Kidney (tissue), 22 donors: ENCODE measurements at places on chromosomes 3 and 15.

DNA sequence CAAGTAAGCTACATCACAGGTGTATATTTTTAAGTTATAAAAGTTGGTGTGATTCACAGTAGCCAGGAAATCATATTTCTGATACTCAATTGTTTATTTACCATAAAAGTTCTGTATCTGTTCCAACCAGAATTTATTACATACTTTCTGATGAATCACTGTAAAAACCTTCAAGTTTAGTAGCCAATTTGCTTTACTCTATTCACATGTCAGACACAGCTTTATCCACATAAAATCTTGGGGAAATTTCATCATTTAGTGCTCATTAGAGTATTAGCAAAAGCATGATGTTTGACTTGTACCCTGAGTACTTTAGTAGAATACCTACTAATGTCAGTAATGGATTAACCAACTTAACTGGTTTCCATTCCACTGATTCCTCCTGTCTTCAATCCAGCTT is 249.8 kb downstream of the POLQ start:
- no peaks in the 10 kb centered on the region for H3K4me1 ChIP-seq
- no peak for DNase-seq
- H3K27me3 ChIP-seq, result no peaks in the 10 kb centered on the region
- no peak overlapping the region for H3K27ac ChIP-seq

- no peaks in the 10 kb centered on the region for H3K36me3 ChIP-seq
- H3K27ac ChIP-seq, result peak overlapping the region; percentile 62
- peak overlapping the region; percentile 97 for H3K4me3 ChIP-seq
- no peaks in the 10 kb centered on the region for H3K4me1 ChIP-seq
- no peak for DNase-seq
Observed at GRCh38 chr3:184812662-184813042, 686 bp downstream of the VPS8 start.

DNA sequence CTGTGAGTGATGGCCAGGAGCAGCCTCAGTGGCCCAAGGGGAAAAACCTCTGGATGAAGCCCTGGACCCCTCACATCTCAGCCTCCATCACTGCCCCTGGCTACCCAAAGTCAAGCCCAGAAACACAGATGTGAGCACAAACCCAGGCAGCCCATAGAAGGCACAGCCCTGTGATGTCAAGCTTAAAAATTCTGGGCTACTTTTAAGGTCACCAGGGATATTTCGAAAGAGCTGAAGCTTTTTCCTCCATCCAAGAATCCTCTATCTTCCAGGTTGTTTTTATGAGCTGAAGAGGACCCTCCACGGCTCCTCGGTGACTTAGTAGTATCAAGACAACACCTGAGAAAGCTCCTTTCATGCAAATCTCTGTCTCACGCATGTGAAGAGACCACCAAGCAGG is 11.5 kb downstream of the LIPC start:
- no peak overlapping the region for H3K27ac ChIP-seq
- H3K36me3 ChIP-seq, result no peaks in the 10 kb centered on the region
- no peak for DNase-seq
- H3K4me1 ChIP-seq, result peaks cover 14% of the 10 kb centered on the region
- H3K4me3 ChIP-seq, result no peak overlapping the region
- H3K27me3 ChIP-seq, result no peaks in the 10 kb centered on the region

DNA sequence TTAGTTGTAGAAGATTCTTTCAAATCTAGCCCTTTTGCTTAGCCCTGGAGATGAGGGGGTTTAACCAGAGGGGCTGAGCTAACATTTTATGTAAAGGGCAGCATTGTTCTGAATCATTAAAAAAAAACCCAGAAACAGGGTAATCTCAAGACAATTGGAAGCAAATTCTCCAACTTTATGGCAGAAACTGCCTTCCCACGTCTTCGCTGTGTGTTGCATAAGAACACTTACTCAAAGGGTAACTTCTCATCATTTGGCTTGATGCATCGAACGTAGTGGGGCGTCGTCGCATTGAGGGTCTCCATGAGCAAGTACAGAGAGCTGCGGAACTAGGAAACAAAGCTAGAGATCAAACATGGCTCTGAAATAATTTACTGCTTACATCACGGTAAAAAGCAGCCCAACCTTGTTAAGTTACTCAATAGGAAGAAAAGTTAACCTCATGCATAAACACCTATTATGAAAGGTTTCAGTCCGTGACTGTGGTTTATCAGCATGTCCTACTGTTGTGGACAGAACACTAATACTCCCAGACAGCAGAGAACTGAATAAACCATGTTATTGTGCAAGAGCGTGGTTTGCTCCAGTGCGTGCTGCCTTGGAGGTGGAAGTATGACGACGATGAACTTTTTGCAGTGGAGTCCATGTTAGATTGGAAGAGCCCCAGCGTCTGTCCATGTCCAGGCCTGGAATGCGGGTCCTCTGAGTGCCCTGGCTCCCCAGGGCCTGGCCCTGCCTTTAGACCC is 48.7 kb downstream of the MYO5C start:
- DNase-seq, result no peak
- H3K27me3 ChIP-seq, result no peaks in the 10 kb centered on the region
- H3K36me3 ChIP-seq, result no peaks in the 10 kb centered on the region
- H3K27ac ChIP-seq, result no peak overlapping the region

DNA sequence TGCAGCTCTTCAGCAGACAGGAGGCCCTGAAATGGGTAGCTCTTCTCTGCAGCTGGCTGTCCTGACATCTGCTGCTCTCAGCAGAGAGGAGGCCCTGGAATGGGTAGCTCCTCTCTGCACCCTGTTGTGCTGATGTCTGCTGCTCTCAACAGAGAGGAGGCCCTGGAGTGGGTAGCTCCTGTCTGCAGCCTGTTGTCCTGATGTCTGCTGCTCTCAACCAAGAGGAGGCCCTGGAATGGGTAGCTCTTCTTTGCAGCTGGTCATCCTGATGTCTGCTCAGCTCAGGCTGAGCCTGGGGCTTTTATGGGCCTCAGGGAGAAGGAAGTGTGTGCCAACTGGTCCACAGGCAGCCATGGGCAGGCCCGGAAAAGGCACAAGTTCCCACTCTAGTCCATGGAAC is 66.6 kb downstream of the PIK3CB start:
- no peak overlapping the region for H3K4me3 ChIP-seq
- no peaks in the 10 kb centered on the region for H3K4me1 ChIP-seq
- no peak overlapping the region for H3K27ac ChIP-seq
- no peaks in the 10 kb centered on the region for H3K27me3 ChIP-seq
- DNase-seq, result no peak

DNA sequence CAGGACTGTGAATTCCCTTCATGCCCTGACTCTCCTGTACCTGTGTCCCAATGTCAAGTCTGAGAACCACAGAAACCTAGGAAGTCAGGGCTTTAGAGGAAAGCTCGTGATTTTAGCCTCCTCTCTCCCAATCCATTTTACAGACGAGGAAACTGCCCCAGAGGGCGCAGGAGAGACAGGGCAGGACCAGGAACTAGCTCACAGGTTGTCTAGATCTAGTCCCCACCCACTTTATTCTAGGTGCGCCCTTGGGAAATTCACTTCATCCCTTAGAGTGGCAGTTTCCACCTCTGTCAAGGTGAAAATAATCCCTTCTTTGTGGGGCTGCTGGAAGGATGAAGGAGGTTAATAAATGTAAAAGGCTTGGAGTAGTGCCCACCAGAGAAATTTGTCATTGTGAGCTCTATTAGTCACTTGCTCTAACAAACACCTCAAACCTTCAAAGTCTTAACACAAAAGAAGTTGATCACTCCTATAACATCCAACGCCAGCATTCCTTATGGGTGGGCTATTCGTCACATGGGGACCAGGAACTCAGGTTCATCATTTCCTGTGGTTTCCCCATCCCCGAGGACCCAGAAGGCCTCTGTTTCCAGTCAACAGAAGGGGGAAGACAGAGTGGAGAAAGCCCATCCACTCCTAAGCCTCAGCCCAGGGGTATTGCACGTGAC is 282.3 kb downstream of the XXYLT1 start:
- no peaks in the 10 kb centered on the region for H3K27me3 ChIP-seq
- H3K27ac ChIP-seq, result no peak overlapping the region
- no peak for DNase-seq

DNA sequence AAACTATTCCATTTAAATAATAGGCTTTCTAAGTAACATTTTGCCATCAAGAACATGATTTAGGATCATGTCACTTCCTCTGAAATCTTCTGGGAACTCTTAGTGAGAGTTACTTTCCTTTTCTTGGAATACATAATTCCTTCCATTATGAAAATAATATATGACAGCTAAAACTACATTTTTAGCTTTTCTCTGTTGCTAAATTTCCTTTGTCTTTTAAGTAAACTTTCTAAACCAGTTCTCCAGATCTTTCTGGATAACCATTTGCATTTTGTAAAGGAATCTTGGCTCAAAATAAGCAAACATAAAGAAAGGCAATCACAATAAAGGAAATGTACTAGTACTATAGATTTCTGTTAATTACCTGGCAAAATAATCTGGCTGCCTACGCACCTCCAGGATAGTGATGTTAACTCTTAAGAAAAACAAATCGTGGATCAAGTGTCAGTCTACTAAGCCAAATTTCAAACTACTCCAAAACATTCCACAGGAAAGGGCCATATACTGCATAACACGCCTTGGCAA is 165.7 kb downstream of the ZNF385D start:
- DNase-seq, result no peak
- H3K4me3 ChIP-seq, result no peak overlapping the region
- H3K27me3 ChIP-seq, result no peaks in the 10 kb centered on the region
- no peak overlapping the region for H3K27ac ChIP-seq
- no peaks in the 10 kb centered on the region for H3K4me1 ChIP-seq
- no peaks in the 10 kb centered on the region for H3K36me3 ChIP-seq

GRCh38 chr3:46335541-46335940 is 18.4 kb upstream of the CCR2 start:
- H3K27me3 ChIP-seq, result no peaks in the 10 kb centered on the region
- H3K27ac ChIP-seq, result no peak overlapping the region
- no peak for DNase-seq
- no peaks in the 10 kb centered on the region for H3K36me3 ChIP-seq
- no peak overlapping the region for H3K4me3 ChIP-seq

GRCh38 chr3:27699067-27699466 is 23.1 kb downstream of the EOMES start:
- no peak overlapping the region for H3K27ac ChIP-seq
- DNase-seq, result no peak
- H3K4me1 ChIP-seq, result no peaks in the 10 kb centered on the region
- no peaks in the 10 kb centered on the region for H3K27me3 ChIP-seq

- H3K27ac ChIP-seq, result no peak overlapping the region
- no peaks in the 10 kb centered on the region for H3K4me1 ChIP-seq
- no peak overlapping the region for H3K4me3 ChIP-seq
- no peaks in the 10 kb centered on the region for H3K36me3 ChIP-seq
- no peaks in the 10 kb centered on the region for H3K27me3 ChIP-seq
- no peak for DNase-seq
Observed at GRCh38 chr15:78718837-78719236, 77.8 kb upstream of the CHRNB4 start.

DNA sequence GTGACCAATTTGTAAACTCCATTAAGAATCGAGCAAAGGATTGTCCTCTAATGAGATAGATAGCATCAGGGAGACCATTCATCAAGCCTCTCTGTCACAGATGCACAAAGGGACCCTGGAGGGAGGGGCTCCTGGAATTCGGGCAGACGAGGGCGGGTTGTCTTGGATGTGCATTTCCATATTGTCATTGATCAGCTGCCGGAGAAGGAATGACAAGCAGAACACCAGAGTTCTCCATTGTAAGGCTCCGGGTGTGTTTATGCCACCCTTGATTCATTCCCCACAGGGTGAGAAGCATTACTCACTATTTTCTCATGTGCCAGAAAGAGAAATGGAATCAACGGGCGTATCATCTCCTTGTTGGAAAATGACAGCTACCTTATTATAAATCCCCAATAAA is 167.5 kb downstream of the EBLN2 start:
- no peak for DNase-seq
- H3K4me1 ChIP-seq, result no peaks in the 10 kb centered on the region
- H3K27me3 ChIP-seq, result no peaks in the 10 kb centered on the region
- no peaks in the 10 kb centered on the region for H3K36me3 ChIP-seq
- H3K4me3 ChIP-seq, result no peak overlapping the region

DNA sequence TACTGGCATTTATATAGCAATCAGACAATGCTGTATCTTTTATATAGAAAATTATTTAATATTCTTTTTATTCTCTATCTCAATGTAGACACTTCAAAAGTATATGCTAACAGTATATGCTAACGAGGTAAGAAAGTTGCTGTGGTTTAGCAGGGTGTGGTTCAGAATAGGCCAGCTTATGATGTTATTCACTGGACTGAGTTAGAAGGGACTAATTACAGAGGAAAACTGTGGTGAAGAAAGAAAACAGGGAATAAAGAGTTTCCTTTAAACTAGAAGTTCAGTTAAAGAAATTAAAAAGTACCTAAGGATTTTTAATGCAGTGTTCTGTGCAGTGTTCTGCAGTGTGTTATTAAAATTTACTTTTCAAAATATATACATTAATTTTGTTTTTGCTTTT is 59.4 kb downstream of the MYO9A start:
- H3K36me3 ChIP-seq, result no peaks in the 10 kb centered on the region
- no peak overlapping the region for H3K4me3 ChIP-seq
- no peak overlapping the region for H3K27ac ChIP-seq
- no peak for DNase-seq

GRCh38 chr3:133775309-133775708 is 29.1 kb downstream of the TF start:
- no peak overlapping the region for H3K4me3 ChIP-seq
- H3K27ac ChIP-seq, result no peak overlapping the region
- DNase-seq, result no peak

GRCh38 chr15:60541481-60542299 is 62.7 kb upstream of the ICE2 start:
- H3K27ac ChIP-seq, result no peak overlapping the region
- DNase-seq, result no peak
- no peak overlapping the region for H3K4me3 ChIP-seq
- H3K4me1 ChIP-seq, result peaks cover 2% of the 10 kb centered on the region
- H3K36me3 ChIP-seq, result no peaks in the 10 kb centered on the region
- H3K27me3 ChIP-seq, result no peaks in the 10 kb centered on the region

DNA sequence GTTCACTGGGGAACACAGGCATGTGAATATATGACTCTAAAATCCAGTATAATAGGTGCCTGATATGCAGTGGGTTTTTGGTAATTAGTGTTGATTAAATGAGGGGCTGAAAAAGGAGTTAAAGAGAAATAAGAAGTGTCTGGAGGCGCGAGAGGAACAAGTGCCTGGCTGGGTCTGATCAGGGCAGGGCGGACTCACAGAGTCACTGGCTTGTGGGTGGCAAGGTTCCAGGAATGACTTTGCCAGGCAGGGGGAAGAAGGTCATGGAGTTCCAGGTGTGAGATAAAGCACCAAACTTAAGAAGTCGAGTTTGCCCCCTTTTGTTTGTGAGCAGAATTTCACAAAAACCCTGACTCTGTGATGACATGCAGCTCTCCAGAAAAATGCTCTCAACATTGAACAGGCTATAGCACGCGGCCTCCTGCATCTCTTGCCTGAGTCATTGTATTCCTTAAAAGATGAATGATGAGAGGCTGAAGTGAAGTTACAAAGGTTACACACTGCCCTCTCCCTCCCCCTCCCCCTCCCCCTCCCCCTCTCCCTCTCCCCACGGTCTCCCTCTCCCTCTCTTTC is 63.0 kb upstream of the LMCD1 start:
- no peaks in the 10 kb centered on the region for H3K27me3 ChIP-seq
- DNase-seq, result no peak
- H3K36me3 ChIP-seq, result no peaks in the 10 kb centered on the region
- H3K4me3 ChIP-seq, result no peak overlapping the region
- no peaks in the 10 kb centered on the region for H3K4me1 ChIP-seq
